ENCODE measurements at places on chromosomes 12 and 14.

DNA sequence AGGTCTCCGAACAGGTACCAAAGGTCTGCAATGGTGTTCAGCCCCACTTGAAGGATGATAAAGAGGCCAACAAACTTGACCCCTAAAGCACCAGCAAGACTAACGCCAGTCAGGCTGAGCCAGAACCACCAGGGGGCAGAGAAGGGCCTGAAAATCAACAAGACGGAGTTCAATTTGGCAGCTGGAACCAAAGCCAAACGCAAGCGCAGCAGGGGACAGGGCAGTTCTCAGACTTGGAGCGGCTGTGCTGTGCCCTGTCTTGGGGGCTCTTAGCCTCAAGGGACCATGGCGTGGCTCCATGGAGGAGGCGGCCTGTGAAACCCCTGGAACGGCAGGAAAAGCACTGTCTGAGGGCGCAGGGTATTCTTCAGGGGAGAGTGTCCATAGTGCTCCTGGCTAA, 19.6 kb downstream of the POMT2 start:
- peak; percentile 18 for DNase-seq

- DNase-seq: no peak
Measured at GRCh38 chr12:50103767-50104321, at the start of gene GPD1. Gene GPD1, plus strand, starts transcription at chr12:50104008. Its CDS starts 43 bp downstream, at chr12:50104051.

DNA sequence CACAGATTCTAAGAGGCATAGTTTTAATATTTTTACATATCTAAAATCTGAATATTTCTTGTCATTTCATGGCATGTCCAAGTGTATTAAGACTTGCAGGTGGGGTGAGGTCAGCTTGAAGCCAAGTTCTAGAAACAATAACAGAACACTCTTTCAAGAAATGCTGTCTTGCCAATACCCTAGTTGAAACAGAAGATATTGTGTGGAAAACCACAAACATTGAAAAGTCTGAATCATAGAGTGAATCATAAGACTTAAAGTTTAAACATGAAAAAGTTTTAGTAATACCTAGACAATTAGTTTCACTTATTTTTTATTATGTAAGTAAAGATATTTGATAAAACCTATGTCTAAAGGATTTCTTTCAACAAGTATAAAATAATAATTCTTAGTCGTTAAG, 191.5 kb upstream of the CAND1 start:
- no peak for DNase-seq

GRCh38 chr14:88327497-88327896, 4.4 kb upstream of the KCNK10 start:
- DNase-seq: no peak

GRCh38 chr12:93186621-93187020, 191.1 kb upstream of the NUDT4 start:
- DNase-seq: no peak

DNA sequence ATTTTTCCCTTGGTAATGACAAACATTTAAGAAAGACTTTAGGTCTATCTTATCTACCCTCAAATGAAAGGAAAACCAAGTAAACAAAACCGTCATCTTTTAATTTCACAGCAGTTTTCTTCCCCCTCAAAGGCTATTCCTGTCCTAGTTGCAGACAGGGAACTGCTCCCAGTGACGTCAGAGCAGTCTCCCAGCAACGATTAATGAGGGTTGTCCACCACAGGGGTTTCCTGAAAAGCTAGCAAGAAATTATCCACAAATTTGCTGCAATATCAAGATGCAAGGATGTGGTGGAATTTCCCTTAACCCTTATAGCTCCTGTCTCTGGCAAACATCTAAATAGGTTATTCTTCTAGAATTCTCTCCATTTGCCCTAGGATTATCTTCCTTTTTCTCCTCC, 89.1 kb upstream of the STAC3 start:
- no peak for DNase-seq

DNA sequence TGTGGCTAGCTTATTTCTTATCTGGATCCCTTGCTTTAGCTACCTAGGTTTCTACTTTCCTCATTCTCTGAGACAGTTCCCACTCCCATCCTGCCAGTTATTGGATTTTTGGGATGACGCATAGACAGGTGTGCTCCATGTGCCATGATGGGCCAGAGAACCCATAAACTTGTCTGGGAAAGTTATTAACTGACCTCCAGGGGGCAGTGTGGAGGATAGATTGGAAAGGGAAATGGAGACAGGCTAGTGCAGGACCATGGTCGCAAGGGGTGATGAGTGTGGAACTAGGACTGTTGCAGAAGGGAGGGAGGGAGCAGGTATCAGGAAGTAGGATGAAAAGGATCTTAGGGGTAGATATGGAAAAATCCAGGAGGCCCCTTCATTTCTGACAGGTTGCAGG, 80.3 kb downstream of the ESRRB start:
- no peak for DNase-seq

DNA sequence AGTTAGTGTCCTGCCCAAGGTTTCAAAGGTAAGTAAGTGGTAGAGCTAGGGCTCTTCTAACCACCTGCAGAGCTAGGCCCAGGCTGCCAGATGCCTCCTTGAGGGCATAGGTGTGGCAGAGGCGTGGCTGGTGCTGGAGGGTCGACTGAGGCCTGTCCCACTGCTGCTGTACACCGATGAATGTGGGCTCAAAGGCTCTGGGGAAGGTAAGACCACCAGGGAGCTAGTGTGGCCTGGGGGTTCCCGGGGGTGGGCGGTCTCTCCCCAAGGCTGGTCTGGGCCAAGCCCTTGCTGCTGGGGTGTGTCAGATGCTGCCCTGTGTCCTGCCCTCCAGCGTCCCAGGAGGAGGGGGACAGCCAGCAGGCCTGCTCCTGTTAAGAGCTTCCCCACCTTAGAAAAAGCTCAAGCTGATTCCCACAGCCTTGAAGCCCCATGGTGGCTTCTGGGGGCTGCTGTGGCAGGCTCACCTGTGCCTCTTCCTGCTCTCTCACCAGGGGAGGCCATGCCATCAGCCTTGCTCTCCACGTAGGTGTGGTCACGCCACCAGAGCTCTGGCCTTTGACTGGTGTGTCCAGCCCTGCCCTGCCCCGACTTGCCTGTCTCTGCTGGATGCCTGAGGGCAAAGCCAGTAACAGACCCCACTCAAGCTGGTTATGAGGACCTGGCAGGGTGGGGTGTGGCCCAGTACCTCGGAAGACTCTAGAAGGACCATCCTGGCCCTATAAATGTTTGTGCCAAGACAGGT, 36.8 kb downstream of the SH2B3 start:
- no peak for DNase-seq

- DNase-seq: no peak
Measured at GRCh38 chr14:34502545-34503225, 36.8 kb downstream of the EAPP start.

DNA sequence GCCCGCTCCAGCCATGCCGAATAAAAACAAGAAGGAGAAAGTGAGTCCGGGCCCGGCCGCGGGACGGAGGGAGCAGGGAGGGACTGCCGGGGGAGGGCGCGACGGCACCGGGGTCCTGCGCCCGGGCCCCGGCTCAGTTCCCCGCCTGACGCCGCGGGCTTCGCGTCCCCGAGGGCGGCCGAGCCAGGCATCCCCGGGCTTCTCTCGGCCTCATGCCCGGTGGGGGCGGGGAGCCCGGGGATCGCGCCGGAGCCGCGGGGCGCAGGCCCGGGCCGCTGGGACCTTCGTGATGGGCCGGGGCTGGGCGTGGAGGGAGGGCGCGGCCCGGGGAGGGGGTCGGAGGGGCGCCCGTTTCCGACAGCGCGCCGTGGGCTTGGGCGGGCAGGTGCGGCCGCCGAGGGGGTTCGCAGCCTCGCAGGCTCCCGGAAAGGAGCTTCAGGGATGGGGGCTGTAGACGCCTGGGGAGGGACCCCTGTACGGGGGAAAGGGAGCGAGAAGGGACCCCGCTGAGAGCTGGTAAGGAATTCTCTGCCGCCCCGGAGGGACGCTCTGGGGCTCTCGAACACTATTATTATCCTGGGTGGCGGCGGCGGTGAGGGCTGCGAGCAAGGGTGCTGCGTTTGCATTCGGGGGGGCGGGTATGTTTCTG, 496 bp downstream of the PPP2R5C start:
- peak; percentile 19 for DNase-seq

DNA sequence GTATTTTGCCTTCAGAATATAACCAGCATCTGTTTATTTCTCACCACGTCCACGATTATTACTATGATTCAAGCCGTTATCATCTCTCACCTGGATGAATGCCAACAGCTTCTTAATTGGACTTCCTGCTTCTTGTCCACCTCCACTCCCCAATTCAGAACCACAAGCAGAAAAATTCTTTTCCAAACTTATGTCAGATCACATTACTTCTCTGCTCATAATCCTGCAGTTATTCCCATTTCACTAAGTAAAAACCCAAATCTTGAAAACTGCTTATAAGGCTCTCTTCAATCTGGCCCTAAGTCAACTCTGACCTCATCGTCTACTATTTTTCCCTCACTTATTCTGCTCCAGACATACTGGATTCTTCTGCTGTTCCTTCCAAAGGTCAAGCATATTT, 2.0 kb downstream of the CRY1 start:
- no peak for DNase-seq

DNA sequence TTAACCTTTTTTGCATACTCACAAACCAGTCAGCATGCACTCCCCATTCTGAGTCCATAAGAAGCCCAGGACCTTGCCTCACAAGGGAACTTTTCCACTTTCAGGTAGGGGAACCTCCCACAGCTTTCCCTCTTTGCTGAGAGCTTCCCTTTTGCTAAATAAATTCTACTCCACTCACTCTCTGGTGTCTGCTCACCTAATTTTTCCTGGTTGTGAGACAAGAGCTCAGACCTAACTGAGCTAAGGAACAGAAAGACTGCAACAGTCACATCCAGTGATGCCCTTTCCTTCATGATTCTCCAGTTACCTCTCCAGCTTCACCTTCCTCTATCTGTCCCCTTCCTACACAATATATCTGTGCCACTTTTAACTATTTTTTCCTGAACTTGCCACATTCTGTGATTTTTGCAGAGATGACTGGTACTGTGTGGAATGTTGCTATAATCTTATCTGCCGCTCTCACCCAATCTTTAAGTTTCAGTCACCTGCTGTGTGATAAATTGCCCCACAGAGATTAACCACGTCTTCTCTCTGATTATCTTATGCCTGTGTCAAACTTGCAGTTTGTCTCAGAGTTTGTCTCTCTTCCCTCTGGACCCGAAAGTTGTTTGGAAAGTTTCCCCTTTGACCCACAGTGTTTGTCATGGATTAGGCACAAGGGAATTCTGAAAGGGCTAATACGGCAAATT, 737.1 kb upstream of the FLRT2 start:
- DNase-seq: no peak

DNA sequence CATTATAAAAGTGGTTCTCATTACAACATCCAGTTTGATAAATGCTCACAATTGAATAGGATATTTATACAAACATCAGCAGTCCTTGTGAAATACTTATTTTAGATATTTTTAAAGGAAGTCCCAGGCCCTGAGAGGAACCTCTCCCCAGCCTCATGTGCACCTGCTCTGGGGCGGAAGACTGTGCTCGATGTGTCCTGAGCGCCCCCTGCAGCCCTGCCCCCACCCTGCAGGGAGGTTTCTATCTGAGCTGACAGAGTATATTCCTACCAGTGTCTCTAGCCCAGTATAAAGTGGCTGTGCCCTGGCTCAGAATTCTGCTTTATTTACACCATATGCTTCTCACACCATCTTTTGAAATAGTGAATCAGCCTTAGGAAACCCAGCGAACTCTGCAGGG, 1349.1 kb downstream of the TMEM121 start:
- no peak for DNase-seq

- no peak for DNase-seq
Measured at GRCh38 chr12:42534184-42534838, 55.2 kb downstream of the PRICKLE1 start.

DNA sequence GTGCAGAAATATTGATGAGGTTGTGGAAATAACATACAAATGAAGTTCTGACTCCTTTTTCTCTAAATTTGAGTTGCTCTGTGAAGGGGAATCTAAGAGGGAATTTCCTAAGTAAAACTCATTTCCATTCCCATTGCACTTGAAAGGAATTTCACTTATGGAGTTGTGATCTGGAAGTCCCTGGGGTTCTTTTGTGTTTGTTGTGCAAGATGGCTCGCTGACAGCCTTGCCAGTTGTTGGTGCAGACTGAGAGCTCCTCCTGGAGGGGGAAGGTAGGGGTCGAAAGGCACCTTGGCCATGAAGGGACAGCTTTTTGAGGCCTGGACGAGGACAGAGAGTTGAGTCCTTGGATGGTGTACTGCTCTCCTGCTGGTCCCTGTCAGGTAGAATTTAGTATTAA, 72.0 kb downstream of the C12orf56 start:
- DNase-seq: no peak

DNA sequence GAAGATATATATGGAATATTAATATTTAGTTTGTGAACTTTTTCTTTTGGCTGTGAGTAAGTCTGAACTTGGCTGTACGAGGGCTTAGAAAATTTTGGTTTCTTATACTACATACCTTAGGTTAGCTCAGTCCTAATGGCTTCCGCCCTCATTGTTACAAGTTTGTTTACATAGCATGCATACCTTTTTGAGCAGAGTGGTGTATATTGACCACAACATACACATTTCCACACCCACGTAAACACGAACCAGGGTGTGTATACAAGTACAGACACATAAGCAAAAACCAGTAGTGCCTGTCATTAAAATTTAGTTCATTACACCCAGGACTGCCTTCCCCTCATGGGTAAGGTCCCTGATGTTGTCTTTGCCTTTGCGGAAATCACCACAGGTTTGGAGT, 230.2 kb upstream of the RGS6 start:
- DNase-seq: no peak

DNA sequence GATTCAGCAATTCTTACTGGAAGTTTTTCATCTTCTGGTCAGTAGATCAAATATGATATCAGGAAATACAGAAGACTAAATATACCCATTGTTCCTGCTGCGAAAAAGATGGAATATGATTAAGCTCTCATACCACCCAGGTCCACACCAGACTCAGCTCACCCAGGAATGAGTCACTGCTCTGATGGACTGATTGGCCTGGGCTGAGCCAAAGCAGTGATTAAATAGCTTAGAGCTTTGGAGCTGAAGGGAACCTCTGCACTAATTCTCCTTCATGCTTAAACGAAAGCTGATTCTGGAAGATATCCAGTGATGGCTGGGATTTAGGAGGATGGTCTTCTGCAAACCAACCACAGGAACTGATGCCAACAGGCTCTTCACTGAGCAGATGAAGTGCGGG, 62.0 kb upstream of the SYT1 start:
- no peak for DNase-seq

- DNase-seq: no peak
Measured at GRCh38 chr12:87930033-87930432, 99.2 kb downstream of the C12orf50 start.
